T-helper 2 cell treated with Interferon-gamma antibody and Interleukin-4, amounts not matched to agents 5 μg/mL and 100 μg/mL, for 36 hours (primary cell): ENCODE measurements at places on chromosomes 12 and 14.

DNA sequence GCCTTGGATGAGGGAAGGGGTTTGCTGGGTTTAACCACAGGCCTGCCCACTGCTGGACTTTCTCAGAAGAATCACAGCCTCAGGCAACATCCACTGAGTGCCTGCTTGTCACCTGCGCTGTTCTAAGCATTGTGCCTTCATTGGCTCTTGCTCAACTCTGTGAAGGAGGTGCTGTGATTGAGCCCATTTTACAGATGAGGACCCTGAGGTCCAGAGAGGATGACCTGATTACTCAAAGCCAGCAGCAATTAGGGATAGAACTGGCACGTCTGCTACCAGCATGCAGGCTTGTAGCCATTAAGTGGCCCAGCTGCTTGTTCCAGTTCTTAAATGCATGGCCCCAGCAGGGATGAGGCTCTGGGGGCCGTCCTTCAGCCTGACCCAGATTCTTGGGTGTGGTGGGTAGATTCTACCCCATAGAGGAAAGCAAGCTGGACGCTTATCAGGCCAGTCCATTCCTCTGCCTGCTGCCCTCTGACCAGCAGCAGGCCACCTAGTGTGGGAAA lies 54.6 kb downstream of the ESRRB start:
- H3K27me3 ChIP-seq: no peaks in the 10 kb centered on the region
- no peak overlapping the region for H3K27ac ChIP-seq
- no peaks in the 10 kb centered on the region for H3K36me3 ChIP-seq
- H3K4me1 ChIP-seq: no peaks in the 10 kb centered on the region
- no peak overlapping the region for H3K4me3 ChIP-seq
- no peak for DNase-seq

DNA sequence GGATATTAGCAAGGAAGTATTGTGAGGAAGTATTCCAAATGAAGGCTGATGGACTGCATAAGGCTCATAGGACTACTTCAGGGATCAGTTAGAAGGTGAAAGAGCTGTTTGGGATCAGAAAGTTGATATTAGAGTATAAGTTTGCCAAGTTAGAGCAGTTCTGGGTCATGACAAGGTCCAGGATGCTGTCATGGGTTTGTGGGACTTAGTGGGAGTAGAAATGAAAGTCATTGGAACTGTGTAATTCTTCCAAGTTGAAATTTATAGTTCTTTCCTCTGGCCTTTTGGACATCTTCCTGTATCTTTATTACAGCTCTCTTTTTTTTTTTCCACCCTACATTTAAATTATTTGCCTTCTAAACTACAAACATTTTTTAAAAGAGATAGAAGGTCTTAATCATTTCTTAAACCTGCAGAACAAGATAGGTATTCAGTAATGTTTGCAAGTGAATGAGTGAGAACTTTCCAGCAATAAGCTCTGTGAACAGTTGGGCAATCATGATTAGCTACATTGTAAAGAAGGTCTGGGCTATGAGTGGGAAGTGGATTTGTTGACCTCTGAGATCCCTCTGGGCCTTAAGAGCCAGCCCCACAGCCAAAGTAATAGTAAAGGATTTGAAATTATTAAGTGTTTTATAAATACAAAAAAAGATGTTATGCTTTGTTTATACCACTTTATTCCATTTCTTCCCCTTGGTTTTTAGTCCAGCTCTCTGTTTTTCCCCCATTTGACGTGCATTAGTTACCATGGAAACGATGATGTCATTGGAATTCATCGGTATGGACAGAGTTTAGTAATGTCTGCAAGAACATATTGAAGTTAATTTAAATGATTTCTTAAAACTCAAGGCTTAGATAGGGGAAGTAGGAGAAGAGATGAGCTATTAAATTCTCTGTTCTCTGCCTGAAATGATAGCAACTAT lies 247.9 kb upstream of the ARHGAP5 start:
- H3K4me3 ChIP-seq: no peak overlapping the region
- H3K36me3 ChIP-seq: no peaks in the 10 kb centered on the region
- no peaks in the 10 kb centered on the region for H3K27me3 ChIP-seq
- no peaks in the 10 kb centered on the region for H3K4me1 ChIP-seq
- no peak overlapping the region for H3K27ac ChIP-seq

GRCh38 chr14:51957950-51958349 lies 31.4 kb upstream of the RTRAF start:
- no peak overlapping the region for H3K27ac ChIP-seq
- no peak for DNase-seq
- peaks cover 61% of the 10 kb centered on the region for H3K36me3 ChIP-seq
- no peak overlapping the region for H3K4me3 ChIP-seq
- H3K27me3 ChIP-seq: no peaks in the 10 kb centered on the region
- peaks cover 16% of the 10 kb centered on the region for H3K4me1 ChIP-seq

DNA sequence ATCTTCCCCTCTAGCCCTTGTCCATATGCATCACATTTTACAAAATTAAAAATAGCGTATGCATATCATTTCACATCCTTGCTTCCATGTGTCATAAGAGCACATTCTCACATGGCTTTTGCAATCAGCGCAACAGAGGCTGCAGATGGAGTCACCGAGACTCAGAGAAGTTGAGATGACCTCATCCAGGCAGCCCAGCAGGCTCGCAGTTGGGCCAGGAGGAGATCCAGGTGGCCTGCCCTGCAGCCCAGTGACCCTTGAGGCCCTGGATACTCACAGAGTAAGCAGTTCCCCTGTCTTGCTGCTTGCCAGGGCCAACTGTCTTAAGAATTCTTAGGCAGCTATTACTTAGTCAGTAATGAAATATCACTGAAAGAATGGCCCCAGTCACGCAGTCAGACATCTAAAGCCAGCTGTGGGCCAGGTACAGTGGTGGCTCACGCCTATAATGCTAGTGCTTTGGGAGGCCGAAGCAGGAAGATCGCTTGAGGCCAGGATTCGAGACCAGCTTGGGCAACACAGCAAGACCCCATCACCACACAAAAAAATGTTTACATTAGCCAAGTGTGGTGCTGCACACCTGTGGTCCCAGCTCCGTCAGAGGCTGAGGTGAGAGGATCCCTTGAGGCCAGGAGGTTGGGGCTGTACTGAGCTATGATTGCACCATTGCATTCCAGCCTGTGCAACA lies 9.1 kb downstream of the CAMKK2 start:
- H3K36me3 ChIP-seq: peaks cover 10% of the 10 kb centered on the region
- H3K4me3 ChIP-seq: no peak overlapping the region
- no peaks in the 10 kb centered on the region for H3K27me3 ChIP-seq

GRCh38 chr14:93274055-93274806 lies 58.6 kb downstream of the BTBD7 start:
- H3K4me3 ChIP-seq: no peak overlapping the region
- no peaks in the 10 kb centered on the region for H3K36me3 ChIP-seq
- no peak overlapping the region for H3K27ac ChIP-seq
- DNase-seq: no peak
- peaks cover 2% of the 10 kb centered on the region for H3K4me1 ChIP-seq

GRCh38 chr14:92551044-92551841 lies 37.7 kb downstream of the RIN3 start:
- DNase-seq: no peak
- H3K36me3 ChIP-seq: no peaks in the 10 kb centered on the region
- peaks cover 23% of the 10 kb centered on the region for H3K4me1 ChIP-seq
- no peak overlapping the region for H3K4me3 ChIP-seq
- H3K27me3 ChIP-seq: peaks cover 53% of the 10 kb centered on the region

- H3K36me3 ChIP-seq: peaks cover 4% of the 10 kb centered on the region
- DNase-seq: peak; percentile 63
- peak overlapping the region; percentile 56 for H3K27ac ChIP-seq
- peaks cover 41% of the 10 kb centered on the region for H3K4me1 ChIP-seq
- H3K4me3 ChIP-seq: peak overlapping the region; percentile 40
Measured at GRCh38 chr12:6345319-6346091, 3.6 kb upstream of the TNFRSF1A start.

DNA sequence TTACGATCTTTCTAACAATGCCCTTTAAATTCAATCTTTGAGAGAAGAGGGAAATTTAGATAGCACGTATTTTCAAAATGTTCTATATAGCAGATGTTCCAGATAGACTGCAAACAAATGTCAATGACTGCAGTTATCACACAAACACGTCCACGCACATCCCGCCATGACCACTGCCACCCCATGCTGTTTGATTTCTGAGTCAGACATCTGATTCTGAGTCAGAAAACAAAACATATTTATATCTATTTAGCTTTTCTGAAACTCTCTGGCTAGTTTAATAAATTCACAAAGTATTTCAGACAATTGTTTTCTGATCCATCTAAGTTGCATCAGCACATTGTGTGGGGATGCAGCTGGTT lies 105.9 kb upstream of the BCAT1 start:
- DNase-seq: peak; percentile 75
- H3K27me3 ChIP-seq: no peaks in the 10 kb centered on the region
- H3K4me1 ChIP-seq: peaks cover 58% of the 10 kb centered on the region
- peak overlapping the region; percentile 89 for H3K27ac ChIP-seq

GRCh38 chr12:75062691-75063090 lies 146.9 kb downstream of the KCNC2 start:
- DNase-seq: no peak
- H3K36me3 ChIP-seq: no peaks in the 10 kb centered on the region
- no peaks in the 10 kb centered on the region for H3K4me1 ChIP-seq

GRCh38 chr12:63855299-63855698 lies 10.8 kb downstream of the SRGAP1 start:
- H3K36me3 ChIP-seq: no peaks in the 10 kb centered on the region
- no peak overlapping the region for H3K4me3 ChIP-seq
- no peaks in the 10 kb centered on the region for H3K4me1 ChIP-seq
- peaks cover 2% of the 10 kb centered on the region for H3K27me3 ChIP-seq
- DNase-seq: no peak
- no peak overlapping the region for H3K27ac ChIP-seq

GRCh38 chr12:68608191-68608590 lies 2.5 kb upstream of the RAP1B start:
- peaks cover 28% of the 10 kb centered on the region for H3K4me1 ChIP-seq
- DNase-seq: no peak
- no peak overlapping the region for H3K27ac ChIP-seq
- peaks cover 14% of the 10 kb centered on the region for H3K36me3 ChIP-seq

- DNase-seq: no peak
- peaks cover 42% of the 10 kb centered on the region for H3K36me3 ChIP-seq
- peaks cover 41% of the 10 kb centered on the region for H3K27me3 ChIP-seq
- no peak overlapping the region for H3K27ac ChIP-seq
- no peak overlapping the region for H3K4me3 ChIP-seq
- H3K4me1 ChIP-seq: peaks cover 20% of the 10 kb centered on the region
Measured at GRCh38 chr14:34003082-34003668, 52.3 kb upstream of the EGLN3 start.

- DNase-seq: no peak
- H3K4me1 ChIP-seq: no peaks in the 10 kb centered on the region
- no peaks in the 10 kb centered on the region for H3K36me3 ChIP-seq
- no peak overlapping the region for H3K27ac ChIP-seq
- H3K27me3 ChIP-seq: peaks cover 12% of the 10 kb centered on the region
- no peak overlapping the region for H3K4me3 ChIP-seq
Measured at GRCh38 chr12:2557597-2557996, 237.2 kb upstream of the FKBP4 start.

GRCh38 chr14:102262929-102263462 lies 42.0 kb downstream of the MOK start:
- H3K36me3 ChIP-seq: no peaks in the 10 kb centered on the region
- no peak for DNase-seq
- no peaks in the 10 kb centered on the region for H3K27me3 ChIP-seq
- no peak overlapping the region for H3K27ac ChIP-seq
- no peak overlapping the region for H3K4me3 ChIP-seq

GRCh38 chr14:104573930-104574329 lies 5.6 kb upstream of the C14orf180 start:
- DNase-seq: no peak
- no peaks in the 10 kb centered on the region for H3K36me3 ChIP-seq
- H3K27me3 ChIP-seq: no peaks in the 10 kb centered on the region
- H3K4me3 ChIP-seq: no peak overlapping the region

DNA sequence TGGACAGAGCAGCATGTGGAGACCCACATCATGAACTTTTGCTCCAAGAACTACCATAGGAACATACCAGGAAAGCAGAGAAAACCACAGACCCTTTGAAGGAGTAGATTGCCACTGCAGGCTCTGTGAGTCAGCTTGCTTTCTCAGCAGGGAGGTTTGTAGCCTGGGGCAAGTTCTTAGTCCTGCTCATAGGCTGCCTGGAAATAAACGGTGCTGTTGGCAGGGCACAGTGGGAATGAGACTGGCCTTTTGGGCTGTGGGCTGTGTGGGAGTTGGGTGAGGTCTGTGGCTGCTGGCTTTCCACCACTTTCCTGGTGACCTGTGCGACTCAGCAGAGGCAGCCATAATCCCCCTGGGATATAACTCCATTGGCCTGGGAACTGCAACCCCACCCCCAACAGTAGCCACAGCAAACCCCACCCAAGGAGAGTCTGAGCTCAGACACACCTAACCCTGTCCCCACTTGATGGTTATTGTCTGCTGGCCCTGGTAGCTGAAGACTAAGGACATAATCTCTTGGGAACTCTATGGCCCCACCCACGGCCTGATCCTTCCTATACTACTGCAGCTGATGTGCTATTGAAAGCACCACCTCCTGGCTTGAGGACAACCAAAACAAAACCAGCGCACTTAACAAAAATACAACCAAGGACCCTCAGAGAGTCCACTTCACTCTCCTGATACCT lies 192.1 kb upstream of the GARIN6 start:
- H3K4me1 ChIP-seq: no peaks in the 10 kb centered on the region
- no peaks in the 10 kb centered on the region for H3K27me3 ChIP-seq
- H3K27ac ChIP-seq: no peak overlapping the region
- H3K36me3 ChIP-seq: no peaks in the 10 kb centered on the region
- H3K4me3 ChIP-seq: no peak overlapping the region

GRCh38 chr12:92502417-92503028 lies 200.3 kb upstream of the PLEKHG7 start:
- H3K4me3 ChIP-seq: peak overlapping the region; percentile 52
- no peaks in the 10 kb centered on the region for H3K27me3 ChIP-seq
- peak overlapping the region; percentile 80 for H3K27ac ChIP-seq
- H3K4me1 ChIP-seq: peaks cover 41% of the 10 kb centered on the region
- DNase-seq: peak; percentile 27

- DNase-seq: no peak
- H3K27ac ChIP-seq: no peak overlapping the region
- no peaks in the 10 kb centered on the region for H3K27me3 ChIP-seq
- no peaks in the 10 kb centered on the region for H3K36me3 ChIP-seq
- H3K4me3 ChIP-seq: no peak overlapping the region
- no peaks in the 10 kb centered on the region for H3K4me1 ChIP-seq
Measured at GRCh38 chr12:108231109-108231905, 102.2 kb downstream of the WSCD2 start.

GRCh38 chr12:18798535-18799361 lies 60.8 kb downstream of the CAPZA3 start:
- H3K4me3 ChIP-seq: no peak overlapping the region
- H3K4me1 ChIP-seq: no peaks in the 10 kb centered on the region
- no peak overlapping the region for H3K27ac ChIP-seq
- no peak for DNase-seq
- no peaks in the 10 kb centered on the region for H3K27me3 ChIP-seq
- no peaks in the 10 kb centered on the region for H3K36me3 ChIP-seq

- DNase-seq: no peak
- no peaks in the 10 kb centered on the region for H3K36me3 ChIP-seq
- no peaks in the 10 kb centered on the region for H3K4me1 ChIP-seq
- no peak overlapping the region for H3K4me3 ChIP-seq
- no peaks in the 10 kb centered on the region for H3K27me3 ChIP-seq
- H3K27ac ChIP-seq: no peak overlapping the region
Measured at GRCh38 chr14:33309106-33309505, 370.4 kb downstream of the NPAS3 start.

- no peak overlapping the region for H3K4me3 ChIP-seq
- H3K27me3 ChIP-seq: no peaks in the 10 kb centered on the region
- H3K27ac ChIP-seq: no peak overlapping the region
Measured at GRCh38 chr14:64110802-64111201, 183.4 kb downstream of the ESR2 start.
